ENCODE measurements at places on chromosomes 13 and 19.

DNA sequence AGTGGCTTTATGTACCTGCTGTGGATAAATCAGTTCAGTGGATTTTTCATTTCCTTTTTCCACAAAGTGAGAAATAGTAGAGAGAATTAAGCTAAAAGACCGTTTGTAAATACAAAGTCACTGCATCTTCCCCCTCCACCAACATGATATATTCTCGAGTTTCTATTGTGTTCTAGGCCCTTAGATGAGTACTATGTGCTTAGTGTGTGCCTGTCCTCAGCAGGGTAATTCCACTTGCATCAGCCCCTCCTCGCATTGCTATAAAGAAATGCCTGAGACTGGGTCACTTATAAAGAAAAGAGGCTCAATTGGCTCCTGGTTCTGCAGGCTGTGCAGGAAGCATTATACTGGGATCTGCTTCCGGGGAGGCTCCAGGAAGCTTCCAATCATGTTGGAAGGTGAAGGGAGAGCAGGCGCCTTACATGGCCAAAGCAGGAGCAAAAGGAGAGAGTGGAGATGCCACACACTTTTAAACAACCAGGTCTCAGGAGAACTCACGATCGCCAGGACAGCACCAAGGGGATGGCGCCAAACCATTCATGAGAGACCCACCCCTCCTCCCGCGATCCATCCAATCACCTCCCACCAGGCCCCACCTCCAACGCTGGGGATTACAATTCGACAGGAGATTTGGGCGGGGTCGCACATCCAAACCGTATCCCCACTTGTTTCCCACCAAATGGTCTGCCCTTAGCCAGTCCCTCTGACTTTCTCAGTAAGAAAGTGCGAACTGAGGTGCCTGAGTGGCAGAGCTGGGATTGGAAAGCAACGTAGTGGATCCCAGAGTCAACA, 102.3 kb upstream of the ABCC4 start:
- DNase-seq = no peak

GRCh38 chr19:50378863-50379236, 2.6 kb downstream of the NR1H2 start:
- no peak for DNase-seq

DNA sequence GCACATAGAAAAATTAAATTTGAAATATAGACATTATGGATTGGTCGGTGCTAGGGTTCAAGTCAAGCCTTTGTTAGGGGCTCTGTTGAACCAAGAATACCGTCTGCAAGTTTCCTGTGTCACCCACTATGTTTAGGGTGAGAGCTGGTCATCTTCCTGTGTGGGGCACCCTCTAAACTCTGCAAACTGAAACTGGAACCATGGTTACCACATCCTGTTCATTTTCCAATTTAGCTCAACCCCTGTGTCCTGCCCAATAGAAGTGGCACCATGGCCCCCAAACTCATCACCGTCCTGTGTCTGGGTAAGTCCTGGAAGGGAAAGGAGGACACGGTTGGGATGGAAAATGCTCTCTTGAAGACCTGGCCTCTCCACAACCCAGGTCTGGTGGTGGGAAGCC, 29.9 kb downstream of the LAIR2 start:
- DNase-seq = no peak

- no peak for DNase-seq
Observed at GRCh38 chr13:21852043-21852442, 181.2 kb downstream of the FGF9 start.

DNA sequence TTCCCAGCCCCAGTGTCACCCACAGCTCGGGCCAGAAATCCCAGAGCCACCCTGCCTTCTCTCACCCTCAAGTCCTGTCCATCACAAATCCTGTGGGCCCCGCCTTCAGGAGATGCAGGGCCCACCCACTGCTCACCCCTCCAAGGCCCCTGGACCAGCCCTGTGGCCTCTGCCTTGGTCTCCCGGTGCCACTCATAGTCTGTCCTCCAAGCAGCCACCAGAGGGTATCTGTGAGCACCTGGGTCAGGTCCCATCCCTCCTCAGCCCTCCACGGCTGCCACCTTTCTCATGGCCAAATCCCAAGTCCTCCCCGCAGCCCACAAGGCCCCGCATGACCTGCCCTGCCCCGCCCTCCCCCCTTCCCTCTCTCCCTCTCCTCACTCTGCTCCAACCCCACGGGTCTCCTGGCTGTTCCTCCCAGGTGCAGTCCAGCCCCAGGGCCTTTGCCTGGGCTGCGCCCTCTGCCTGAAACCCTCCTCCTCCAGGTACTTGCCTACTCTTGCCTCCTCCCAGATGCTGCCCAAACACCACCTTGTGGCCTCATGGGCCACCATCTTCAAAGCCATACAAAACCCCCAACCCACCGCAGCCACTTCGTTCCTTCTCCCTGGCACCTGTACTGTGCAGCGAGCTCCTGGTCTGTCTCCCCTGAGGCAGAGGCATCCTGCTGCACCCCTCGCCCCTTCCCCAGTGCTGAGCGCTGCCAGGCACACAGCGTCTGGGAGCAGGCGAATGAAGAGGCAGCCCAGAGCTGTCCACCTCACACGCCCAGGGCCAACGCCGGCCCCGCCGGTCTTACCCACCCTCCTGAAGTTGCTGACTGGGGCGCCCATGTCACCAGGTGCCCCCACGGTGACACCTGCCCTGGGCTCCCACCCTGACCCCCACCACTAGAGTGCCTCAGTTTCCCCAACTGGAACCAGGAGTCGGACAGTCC, 13.2 kb upstream of the UQCR11 start:
- DNase-seq = no peak

- DNase-seq = no peak
Observed at GRCh38 chr13:109255141-109255856, 531.1 kb downstream of the IRS2 start.

DNA sequence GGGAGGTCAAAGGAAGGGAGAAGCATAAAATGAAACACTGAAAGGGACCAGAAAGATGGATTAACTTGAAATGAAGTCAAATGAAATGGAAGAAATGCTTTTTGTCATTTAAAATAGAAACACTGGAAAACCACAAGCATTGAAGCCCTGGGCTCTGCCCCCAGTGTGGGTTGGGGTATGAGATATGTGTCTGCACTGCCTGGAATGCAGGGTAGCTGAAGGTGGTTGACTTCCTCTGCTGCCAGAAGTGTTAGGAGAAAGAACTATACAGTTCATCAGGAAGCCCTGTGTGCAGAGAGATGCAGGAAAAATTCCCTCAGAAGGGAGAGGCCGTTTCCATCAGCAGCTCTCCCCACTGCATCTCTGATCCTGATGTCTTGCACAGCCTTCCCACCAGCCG, 69.2 kb downstream of the DHRS12 start:
- no peak for DNase-seq

DNA sequence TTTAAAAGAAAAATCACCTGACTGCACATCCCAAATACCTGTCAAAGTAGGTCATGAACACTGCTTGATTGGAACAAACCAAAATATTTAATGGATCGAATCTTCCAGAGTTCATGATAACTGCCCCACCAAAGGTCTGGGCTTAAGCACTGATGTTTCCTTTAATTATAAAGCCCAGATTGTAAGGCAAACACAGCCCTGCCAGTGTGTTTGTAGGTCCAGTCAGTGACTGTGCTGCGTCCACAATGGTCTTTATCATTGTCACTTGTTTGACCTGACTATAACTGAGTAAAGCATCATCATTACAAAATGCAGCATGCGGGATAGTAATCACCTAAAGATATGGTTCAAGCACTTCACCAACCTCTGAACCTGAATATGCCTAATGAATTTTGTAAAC, 63.3 kb downstream of the IRS2 start:
- DNase-seq = no peak

DNA sequence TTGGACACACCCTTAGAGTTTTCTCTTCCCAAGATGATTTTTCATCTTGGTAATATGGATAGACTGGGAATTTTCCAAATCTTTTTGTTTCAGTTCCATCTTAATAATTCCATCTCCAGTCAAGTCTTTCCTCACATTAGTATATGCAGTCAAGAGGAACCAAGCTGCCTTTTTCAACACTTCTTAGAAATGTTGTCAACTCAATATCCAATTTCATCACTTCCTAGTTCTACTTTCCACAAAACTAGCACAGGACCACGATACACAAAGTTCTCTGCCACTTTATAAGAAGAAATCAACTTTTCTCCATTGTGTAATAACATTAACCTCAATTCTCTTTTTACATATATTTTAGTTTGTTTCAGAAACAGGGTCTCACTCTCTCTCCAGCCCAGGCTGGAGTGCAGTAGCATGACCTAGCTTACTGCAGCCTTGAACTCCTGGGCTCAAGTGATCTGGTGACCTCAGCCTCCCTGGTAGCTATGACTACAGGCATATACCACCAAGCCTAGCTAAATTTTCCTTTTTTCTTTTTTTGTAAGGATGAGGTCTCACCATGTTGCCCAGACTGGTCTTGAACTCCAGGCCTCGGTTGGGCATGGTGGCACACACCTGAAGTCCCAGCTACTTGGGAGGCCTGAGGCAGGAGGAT, 15.5 kb downstream of the ZNF443 start:
- no peak for DNase-seq

DNA sequence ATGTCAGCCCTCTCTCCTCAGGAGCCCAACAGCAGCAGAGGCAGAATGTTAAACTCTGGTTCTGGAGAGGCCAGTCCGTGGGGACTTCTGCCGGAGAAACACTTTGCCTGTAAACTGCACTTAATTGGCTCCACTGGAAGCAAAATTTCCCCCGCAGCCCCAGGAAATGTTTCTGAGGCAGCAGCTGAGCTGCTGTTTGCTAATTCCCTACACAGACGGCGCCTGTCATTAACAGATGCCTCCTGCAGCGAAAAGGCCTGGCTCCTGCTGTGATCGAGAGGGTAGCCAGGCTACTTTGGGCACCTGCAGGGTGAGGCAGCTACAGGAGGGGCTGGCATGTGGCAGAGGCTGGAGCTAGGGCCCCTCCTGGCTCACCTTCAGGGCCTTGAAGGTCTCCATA, 5.2 kb upstream of the TM6SF2 start:
- no peak for DNase-seq

- DNase-seq = peak; percentile 92
Observed at GRCh38 chr19:55080968-55081769, 5.5 kb downstream of the EPS8L1 start.

DNA sequence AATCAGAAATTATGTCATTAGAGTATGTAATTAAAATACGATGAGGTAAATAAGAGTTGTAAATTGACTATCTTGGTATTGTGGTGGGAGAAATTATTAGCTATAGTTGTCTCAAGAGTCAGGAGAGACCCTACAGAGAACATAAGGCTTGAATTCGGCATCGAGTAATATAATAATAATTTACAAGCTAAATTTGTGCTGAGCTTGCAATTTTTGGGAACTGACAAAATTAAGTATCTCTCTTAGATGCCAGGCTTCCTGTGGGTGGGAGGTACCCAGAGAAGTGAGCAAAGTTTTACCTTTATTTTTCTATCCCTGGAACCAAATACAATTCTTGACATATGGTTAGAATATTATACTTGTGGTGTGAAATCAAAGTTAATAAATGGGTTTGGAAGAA, 1637.0 kb downstream of the EFNB2 start:
- no peak for DNase-seq

GRCh38 chr19:2084993-2085720, 11.0 kb downstream of the MOB3A start:
- DNase-seq = peak; percentile 94

DNA sequence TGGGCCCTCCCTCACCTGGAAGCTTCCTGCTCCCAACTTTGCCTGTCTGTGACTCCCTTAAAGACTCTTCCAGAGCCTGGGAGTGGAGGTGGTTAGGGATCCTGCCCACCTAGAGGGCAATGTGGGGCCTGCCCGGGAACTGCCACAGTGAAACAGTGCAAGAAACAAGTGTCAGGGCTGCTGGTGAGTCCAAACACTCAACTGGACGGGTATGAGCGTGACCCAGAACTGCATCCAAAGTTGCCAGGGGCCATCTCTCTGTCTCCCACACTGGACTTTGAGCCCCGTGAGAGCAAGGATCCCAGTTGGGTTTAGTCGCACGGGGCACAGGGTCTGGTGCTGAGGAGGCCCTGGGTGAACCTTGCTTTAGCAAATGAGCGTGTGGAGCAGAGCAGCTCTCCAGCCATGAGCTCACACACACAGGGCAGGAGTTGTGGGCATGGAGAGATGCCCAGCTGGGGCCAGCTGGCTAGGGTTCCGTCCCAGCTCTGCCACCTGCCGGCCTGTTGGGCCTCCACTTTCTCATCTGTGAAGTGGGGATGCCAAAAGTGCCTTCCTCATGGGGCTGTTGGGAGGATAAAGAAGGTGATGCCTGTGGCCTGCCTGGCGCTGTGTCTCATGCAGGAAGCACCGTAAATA, 2.8 kb upstream of the NUMBL start:
- DNase-seq = no peak

DNA sequence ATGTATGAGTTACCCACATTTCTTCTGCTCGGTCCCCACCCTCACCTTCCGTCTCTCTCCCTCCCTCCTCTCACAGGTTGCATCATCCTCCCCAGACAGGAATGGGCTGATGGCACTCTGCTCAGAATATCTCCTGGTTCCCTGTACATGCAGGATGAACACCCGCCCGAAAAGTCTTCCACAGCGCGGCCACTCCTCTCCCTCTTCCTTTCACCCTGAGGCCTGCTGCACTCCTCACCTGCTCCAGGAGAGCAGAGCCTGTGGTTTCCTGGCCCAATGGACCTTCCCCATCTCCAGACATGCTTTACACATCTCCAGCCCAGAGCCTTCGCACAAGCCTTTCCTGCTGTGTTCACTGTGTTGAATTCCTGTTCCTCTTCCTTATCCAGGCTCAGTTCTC, 40.9 kb downstream of the GSX1 start:
- DNase-seq = no peak

GRCh38 chr13:113489549-113490495, 689 bp downstream of the DCUN1D2 start:
- peak; percentile 51 for DNase-seq

- DNase-seq = no peak
Observed at GRCh38 chr13:106681536-106681935, 113.6 kb upstream of the ARGLU1 start.

- DNase-seq = no peak
Observed at GRCh38 chr13:109628251-109628699, 158.1 kb downstream of the IRS2 start.

DNA sequence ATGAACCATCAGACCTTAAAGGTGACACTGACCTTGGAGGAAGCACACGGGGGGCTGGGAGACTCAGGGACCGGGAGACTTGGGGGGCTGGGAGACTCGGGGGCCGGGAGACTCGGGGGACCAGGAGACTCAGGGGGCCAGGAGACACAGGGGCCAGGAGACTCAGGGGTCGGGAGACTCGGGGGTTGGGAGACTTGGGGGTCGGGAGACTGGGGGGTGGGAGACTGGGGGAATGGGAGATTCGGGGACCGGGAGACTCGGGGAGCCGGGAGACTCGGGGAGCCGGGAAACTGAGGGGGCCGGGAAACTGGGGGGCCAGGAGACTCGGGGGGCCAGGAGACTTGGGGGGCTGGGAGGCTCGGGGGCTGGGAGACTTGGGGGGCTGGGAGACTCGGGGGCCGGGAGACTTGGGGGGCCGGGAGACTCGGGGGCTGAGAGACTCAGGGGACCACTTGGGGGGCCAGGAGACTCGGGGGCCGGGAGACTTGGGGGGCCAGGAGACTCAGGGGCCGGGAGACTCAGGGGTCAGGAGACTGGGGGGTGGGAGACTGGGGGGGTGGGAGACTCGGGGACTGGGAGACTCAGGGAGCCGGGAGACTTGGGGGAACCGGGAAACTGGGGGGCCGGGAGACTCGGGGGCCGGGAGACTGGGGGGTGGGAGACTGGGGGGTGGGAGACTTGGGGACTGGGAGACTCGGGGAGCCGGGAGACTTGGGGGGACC, 62.9 kb downstream of the RASA3 start:
- no peak for DNase-seq

All from stimulated activated CD4-positive, alpha-beta T cell treated with anti-CD3 and anti-CD28 coated beads, Interleukin-1b, Interleukin-23, amount 100 ng/mL, for 48 hours (primary cell).